ENCODE measurements at places on chromosomes 12 and 14.
A peak's percentile ranks its signal among the peaks of the same experiment; 100 is the strongest.

- DNase-seq = no peak
Measured at GRCh38 chr14:61042220-61042619, 61.2 kb downstream of the SLC38A6 start.

GRCh38 chr14:56065621-56066290 is 52.5 kb upstream of the PELI2 start:
- DNase-seq = no peak

DNA sequence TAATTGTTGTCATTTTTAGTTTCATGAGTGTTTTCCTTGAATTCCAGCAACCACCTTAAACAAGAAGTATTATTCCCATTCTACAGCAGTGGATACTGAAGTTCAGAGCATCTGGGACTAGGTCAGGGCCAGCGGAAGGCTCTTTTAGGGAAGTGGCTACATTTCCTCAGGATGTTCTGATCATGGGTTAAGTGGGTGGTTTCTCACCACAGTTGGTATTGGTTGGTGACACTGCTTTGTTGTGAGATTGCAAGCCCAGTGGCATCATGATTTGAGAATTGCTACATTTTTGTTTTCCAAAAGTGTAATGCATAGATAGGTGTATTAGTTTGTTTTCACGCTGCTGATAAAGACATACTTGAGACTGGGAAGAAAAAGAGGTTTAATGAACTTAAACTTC is 47.1 kb downstream of the SYNE2 start:
- no peak for DNase-seq

- no peak for DNase-seq
Measured at GRCh38 chr12:18320036-18320617, 58.8 kb downstream of the PIK3C2G start.

- DNase-seq = no peak
Measured at GRCh38 chr12:198705-199104, 15.3 kb downstream of the SLC6A12 start.

DNA sequence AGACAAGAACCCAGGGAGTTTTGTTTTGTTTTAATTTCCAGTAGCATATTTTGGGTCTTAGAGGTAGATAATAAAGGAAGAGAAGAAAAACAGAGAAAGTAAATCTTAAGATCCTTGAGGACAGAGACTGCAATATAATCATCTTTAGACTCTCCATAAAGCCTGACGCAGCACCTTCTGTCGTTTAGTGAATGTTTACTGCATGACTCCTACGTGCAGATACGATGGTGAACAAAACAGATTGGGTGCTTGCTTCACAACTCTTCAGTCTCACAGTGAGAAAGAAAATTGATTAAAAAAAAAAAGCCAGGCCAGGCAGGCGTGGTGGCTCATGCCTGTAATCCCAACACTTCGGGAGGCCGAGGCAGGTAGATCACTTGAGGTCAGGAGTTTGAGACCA is 86.9 kb downstream of the STON2 start:
- DNase-seq = no peak

DNA sequence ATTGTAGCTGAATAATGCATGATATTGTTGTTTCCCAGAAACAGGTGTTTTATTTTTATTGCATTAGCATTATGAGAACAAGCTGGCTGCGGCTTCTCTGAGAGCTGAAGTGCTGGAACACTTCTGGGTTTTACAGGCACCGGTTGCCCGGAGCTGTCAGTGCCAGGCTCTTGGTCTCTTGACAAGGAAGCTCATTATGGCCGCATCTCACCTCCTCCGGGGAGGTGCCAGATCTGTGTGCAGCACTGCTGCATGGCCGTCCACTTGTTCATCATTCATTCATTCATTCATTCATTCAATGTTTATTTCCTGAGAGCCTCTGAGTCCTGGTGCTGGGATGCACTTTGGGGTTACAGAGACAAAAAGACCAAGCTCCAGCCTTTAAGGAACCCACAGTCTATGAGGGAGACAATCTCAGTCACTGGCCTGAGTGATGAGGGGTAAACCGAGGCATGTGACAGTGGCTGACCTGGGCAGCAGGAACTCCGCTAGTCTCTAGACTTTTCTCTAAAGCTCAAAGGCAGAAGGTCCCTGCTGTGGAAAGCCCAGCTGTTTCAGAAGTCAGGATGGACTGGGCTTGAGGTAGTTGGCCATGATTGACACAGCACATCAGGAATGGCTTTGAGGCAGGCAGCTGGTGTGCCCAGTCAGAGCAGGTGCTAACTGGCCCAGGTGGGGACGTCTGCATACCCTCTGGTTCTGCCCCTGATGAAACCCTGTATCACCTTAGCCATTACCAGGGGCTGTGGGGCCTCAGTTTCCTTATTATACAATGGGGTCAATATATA is 181.0 kb downstream of the ADGRD1 start:
- DNase-seq = no peak

GRCh38 chr12:58293308-58293982 is 352.1 kb downstream of the ATP23 start:
- no peak for DNase-seq

- DNase-seq = no peak
Measured at GRCh38 chr14:22982477-22983245, at the start of gene AJUBA. Gene AJUBA (minus strand): TSS chr14:22982551. CDS start chr14:22982266, 285 bp downstream.

DNA sequence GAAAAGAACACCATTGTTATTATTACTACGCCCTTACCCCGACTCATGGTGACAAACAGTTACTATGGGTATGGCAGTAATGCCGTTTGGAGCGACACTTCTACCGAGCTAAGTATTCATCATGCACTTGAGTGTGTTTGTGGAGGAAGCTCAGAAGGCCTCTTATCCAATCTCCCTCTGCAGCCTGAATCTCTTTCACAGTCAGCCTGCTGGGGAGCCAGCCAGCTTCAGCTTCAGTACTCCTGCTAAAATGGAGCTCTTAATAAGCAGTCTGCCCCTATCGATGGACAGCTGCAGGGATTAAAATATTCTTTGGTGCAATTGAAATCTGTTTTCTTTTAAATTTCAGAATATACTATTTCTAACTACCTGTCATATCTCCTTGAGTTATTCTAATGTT is 24.7 kb upstream of the ATP5MC2 start:
- DNase-seq = no peak

GRCh38 chr12:104340925-104341611 is 37.5 kb downstream of the EID3 start:
- peak; percentile 13 for DNase-seq

- DNase-seq = no peak
Measured at GRCh38 chr14:93941293-93941910, 14.3 kb downstream of the FAM181A start.

GRCh38 chr12:94560431-94561221 is 89.7 kb downstream of the TMCC3 start:
- DNase-seq = no peak

- DNase-seq = no peak
Measured at GRCh38 chr12:70885956-70886355, 34.6 kb downstream of the PTPRR start.

DNA sequence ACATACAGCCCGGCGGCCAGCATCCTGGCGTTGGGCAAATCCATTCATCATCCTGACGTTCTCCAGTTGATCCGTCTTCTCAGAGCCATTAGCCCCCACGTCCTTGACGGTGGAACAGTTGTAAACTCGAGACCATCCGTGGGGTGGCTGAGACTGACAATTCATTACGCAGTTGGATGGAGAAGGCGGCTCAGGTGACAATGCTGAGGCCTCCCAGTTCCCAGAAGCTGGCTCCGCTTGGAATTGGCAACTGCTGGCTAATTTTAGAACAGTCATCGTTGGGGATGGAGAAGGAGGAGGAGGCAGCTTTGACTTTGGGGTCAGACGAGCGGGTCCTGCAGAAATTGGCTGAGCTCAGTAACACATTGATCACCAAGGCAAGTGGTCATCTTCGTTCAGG is 186.5 kb downstream of the PHETA1 start:
- DNase-seq = no peak

GRCh38 chr14:72535485-72535884 is 358.4 kb downstream of the DPF3 start:
- no peak for DNase-seq

DNA sequence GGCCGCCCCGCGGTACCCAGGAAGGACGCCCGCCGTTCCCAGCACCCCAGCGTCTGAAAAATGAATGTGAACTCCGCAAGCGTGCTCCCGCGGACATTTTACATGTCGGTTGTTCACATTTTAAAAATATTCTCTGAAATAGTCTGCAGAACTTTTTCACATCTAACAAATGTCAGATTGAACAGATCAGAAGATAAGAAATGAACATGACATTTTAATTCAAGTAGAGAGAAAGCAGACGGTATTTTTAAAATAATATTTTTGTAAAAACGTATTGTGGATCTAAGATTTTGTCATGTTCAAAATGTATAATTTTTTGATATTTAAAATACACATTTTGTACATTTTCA is 101.8 kb upstream of the DIO3 start:
- no peak for DNase-seq

Data from hypothalamus (tissue), 51 donors.